ENCODE measurements at places on chromosomes 5 and 9.

DNA sequence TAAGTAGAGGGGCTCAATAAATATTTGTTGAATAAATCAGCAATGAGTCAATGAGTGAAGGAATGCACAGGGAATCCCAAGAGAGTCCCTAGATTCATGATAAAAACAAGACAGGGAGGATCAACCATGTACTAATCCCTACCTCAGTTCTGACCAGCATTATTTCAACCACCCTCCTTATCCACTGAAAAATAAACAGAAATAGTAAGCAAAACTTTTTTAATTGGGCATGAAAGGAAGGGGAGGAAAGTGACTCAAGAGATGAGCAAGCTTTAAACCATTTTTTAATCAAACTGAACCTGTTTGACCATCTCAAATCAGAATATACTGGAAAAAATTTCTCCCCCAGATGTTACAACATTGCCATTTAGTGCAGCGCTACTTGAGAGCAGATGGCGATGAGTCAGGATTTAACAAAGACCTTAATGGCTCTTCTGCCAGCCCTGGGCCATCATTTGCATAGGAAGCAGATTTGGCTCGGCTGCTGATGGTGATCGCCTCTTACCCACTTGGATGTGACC, 194.8 kb upstream of the SLC30A5 start:
- no peak for DNase-seq

DNA sequence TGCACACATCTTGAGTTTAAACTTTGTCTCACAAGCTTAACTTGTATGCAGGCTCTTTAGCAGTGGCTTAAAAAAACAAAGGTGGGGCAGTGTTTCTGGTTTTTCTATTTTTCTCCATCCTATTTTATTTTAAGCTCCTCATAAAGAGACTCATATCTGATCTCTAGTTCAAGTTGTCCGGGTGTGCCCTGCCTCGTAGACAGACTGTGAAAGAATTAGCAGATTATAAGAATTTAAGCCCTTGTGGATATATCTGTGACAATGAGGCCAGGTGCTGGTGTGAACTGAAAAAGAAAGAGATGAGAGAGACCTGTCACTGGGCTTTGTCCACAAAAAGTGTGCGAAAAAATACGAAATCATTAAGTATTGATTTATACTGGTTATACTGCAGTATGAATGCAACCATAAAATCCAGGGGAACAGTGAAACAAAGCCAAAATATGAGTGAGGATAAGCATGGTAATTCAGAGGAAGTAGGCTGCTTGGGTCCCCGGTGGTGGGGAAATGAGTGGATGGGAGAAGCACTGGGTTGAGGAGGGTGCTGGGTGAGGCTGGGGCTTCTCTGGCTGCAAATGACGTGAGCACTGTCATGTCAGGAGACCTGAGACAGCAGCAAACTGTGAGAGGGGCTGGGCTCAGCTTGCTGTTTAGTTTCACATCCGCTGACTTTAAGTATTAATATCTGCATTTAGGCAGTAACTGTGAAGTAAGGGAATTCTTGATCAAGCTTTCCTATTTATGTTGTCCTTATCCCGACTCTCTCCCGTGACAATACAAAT, 179.7 kb upstream of the ANKRD55 start:
- DNase-seq, result no peak

GRCh38 chr9:84655447-84655846, 14.1 kb upstream of the NTRK2 start:
- DNase-seq, result no peak

- no peak for DNase-seq
Measured at GRCh38 chr5:1390333-1390732, 45.4 kb upstream of the CLPTM1L start.

- no peak for DNase-seq
Measured at GRCh38 chr9:38622951-38623350, 2.6 kb upstream of the ANKRD18A start.

- DNase-seq, result no peak
Measured at GRCh38 chr5:132222649-132223038, 5.0 kb downstream of the P4HA2 start.

DNA sequence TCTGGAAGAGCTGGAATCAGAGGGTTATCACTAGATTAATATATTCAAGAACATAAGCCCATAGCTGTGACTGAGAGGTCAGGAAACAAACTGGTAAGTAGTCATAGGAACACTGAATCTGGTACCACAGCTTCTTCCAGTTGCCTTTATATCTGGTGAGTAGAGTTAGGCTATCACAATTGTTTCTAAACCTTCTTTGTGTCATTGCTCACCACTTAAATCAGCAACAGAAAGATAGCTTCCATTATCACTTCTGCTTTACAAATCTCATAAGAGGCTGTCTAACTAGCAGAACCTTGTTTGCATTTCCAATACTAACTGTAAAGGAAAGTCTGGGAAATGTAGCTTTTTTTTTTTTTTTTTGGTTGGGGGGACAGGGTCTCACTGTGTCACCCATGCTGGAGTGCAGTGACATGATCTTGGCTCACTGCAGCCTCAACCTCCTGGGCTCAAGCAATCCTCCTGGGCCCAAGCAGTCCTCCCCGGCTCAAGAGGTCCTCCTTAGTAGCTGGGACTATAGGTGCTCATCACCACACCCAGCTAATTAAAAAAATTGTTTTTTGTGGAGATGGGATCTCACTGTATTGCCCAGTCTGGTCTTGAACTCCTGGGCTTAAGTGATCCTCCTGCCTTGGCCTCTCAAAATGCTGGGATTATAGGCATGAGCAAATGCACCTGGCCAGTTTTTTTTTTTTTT, 22.0 kb downstream of the CDC42SE2 start:
- no peak for DNase-seq

GRCh38 chr9:127913682-127914081, 3.2 kb downstream of the ST6GALNAC4 start:
- no peak for DNase-seq

DNA sequence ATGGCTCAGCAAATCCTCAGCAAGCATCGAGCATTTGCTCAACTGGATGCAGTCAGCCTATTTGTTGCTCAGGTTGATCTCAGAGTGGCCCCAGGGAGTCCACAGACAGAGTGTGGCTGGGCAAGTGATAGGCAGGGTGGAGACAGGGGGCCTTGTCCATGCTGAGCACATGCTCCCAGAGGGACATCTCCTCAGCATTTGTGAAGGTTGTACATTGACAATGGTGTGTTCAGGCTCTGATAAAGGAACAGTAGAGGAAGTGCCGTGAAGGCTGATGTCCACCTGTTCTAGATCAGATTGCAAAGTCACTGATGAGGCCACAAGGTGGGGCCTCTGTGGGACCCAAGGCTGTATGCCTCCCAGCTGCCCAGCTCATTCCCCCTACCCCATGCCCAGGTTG, 50.1 kb upstream of the FOXI1 start:
- DNase-seq, result no peak

- DNase-seq, result no peak
Measured at GRCh38 chr5:151039665-151040064, 19.3 kb downstream of the GPX3 start.

GRCh38 chr5:41399839-41400238, 110.6 kb downstream of the PLCXD3 start:
- DNase-seq, result no peak

GRCh38 chr9:74517188-74517587, 20.1 kb downstream of the RORB start:
- DNase-seq, result no peak

DNA sequence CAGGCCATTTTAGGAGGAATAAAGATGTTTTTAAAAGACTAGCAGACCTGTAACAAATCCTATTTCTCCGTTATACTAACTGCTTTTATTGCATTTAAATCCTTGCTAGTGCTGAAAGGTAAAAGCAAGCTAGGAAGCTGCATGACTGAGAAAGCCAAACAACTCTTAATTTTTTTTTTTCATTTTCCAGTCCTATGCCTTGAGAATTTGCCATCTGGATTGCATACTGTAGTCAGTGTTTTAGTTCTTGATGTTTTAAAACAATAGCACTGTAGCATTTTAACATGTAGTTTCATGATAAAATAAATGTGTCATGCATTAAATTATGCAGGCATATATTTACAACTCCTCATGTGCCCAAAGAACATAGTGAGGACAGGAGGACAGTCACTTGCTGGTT, 108.4 kb upstream of the FGF10 start:
- no peak for DNase-seq

DNA sequence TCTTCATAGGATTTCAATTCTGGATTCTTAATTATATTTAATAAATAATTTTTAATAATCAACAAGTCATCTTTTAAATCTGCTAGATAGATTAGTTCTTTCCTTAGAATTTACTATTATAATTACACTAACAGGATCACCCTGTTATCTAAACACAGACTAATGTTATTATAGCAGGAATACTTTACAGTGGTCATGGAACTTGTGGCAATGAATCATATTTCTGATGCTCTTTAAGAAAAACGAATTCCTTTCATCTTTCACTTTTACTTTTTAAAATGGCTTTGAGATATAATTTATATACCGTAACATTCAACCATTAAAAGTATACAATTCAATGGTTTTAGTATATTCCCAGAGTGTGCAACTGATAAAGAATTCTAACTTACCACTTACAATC, 29.7 kb upstream of the CDK5RAP2 start:
- no peak for DNase-seq

DNA sequence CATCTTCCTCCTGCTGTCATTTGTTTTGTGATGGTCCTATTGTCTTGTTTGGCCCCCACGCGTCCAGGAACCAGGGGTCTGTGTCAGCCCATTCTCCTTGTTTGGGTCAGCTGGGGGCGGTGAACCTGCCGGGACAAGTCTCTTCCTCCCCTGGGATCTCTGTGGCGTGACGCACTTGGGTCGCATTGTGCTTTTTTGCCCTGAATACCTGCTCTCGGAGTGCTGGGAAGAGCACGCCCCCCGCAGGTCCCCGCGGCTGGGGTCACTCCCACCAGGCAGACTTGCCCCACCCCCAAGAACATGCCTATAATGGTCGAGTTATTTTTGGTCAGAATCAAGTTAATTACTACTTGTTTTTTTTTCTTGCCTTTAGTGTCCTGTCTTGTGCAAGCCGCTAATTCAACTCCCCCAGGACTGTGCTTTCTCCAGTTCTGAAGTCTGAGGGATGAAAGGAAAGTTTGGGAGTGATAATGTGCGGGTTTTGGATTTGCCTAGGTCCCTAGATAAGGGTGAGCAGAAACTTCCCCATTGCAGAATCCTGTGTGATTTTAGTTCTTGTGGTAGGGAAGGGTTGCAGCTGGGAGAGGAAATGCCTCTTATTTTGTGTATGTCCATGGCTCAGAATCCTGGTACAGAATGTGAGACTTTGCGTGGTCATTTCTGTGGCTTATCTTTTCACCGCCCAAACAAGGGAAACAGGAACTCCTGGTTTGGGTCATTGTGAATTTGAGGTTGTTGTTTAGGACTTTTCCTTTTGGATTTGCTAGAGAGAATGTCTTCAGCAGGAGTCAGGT, 789 bp downstream of the ACER2 start:
- no peak for DNase-seq

DNA sequence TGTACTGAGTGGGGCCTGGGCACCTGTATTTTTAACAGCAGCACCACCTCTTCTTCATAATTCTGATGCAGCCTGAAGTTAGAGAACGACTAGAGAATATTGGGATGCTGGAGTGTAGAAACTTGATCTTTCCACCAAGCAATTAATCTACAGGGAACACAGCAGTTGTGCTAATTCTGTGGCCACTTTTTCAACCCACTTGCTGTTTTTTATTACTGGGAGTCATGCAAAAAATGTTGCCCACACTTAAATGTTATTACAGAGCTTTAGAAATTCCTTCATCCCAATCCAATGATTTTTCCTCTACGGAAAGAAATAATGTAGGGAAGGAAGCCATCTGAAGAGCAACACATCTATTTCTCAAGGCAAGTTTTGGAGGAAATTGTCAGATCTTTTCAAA, 190.9 kb upstream of the TUT7 start:
- DNase-seq, result no peak

- no peak for DNase-seq
Measured at GRCh38 chr5:10332301-10332700, 21.2 kb upstream of the MARCHF6 start.

DNA sequence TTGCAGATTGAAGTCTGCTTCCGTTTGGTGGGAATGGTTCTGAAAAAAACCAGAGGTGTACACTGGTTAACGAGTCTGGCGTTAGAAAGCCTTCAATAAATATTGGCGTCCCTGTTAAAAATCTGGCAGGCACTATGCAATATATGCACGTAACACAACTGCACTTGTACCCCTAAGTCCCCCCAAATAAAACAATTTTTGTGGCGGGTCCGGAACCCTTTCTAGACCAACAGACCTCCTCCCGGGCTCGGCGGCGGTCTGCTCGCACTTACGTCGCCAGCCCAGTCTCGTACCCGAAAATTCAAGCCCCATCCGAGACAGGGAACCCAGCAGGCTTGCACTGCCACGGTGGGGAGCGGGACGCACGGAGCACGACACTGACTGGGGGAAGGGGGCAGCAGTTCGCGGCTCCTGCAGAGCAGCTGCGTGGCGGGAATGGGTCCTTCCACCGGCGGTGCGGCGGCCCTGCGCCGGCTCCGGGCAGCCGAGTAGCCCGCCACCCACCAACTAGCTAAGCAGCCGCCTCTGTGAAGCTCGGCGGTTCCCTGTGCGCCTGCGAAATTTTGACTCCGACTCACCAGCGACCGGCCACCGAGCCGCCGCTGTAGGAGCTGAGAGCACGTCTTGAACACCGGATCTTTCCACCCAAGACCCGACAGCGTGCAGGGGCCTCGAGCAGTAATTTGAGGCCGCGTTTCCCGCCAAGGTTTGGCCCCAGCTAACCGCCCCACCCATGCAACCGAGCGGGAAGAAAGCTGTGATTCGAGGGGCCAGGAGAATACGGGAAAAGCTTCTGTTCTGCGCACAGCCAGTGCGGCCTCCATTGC, 3.9 kb downstream of the MCIDAS start:
- no peak for DNase-seq

DNA sequence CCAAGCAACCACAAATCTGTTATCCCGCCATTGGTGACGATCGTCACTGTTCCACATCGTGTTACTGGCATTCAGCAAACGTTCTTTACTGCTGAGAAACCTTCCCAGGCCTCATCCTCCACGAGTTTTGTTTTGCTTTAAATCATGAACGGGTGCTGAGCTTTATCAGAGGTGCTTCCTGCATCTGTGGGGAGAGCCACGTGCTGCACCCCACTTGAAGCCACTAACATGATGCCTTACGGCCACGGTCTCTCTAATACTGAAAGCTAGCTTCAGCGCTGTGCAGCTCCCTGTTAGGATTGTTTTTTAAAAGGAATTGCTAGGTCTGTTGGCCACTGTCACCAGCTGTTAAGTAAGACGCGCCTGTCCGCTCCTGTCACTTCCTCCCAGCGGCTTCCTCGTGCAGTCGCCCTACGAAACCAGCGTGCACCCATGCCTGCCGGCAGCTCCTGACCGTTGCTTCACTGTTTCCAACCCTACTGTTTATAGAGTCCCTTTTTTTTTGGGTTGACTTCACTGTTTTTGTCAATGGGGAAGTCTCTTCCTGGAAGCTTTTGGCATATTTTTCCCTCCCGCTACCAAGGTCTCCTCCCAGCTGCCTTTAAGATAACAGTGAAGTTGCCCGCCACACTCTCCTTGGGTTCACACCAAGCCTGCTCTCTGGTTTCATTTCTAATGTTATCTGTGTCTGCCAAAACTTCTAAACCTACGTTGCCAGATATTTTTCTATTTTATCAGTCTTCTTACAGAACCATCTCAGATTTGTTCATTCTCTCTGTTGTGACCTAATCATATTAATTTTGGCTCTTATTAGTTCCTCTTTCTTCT, 20.3 kb downstream of the LPCAT1 start:
- DNase-seq, result no peak

- DNase-seq, result no peak
Measured at GRCh38 chr9:12351293-12352044, 341.7 kb upstream of the TYRP1 start.

- DNase-seq, result no peak
Measured at GRCh38 chr9:90795871-90796317, 5.7 kb upstream of the SYK start.
